ENCODE measurements at places on chromosomes 12 and 14.
A peak's percentile ranks its signal among the peaks of the same experiment; 100 is the strongest.

DNA sequence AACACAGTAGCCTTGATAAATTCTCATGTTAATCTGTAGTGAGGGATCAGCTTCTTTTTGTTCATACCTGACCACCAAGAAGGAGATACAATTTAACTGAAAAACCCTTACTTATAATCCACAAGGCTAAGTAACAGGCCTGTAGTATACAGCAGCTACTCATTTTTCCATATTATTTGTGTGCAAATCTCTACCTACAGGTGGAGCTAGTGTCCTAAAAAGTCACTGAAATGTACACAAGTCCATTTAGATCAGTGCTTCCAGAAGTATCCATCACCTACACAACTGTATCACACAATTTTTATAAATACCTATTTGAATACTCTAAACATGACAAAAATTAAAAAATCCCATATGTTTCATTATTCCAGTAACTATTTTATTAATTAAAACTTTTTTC lies 173.2 kb downstream of the SLC35F4 start:
- H3K36me3 ChIP-seq: no peaks in the 10 kb centered on the region
- no peak overlapping the region for H3K4me3 ChIP-seq
- H3K27ac ChIP-seq: no peak overlapping the region
- H3K4me1 ChIP-seq: no peaks in the 10 kb centered on the region

DNA sequence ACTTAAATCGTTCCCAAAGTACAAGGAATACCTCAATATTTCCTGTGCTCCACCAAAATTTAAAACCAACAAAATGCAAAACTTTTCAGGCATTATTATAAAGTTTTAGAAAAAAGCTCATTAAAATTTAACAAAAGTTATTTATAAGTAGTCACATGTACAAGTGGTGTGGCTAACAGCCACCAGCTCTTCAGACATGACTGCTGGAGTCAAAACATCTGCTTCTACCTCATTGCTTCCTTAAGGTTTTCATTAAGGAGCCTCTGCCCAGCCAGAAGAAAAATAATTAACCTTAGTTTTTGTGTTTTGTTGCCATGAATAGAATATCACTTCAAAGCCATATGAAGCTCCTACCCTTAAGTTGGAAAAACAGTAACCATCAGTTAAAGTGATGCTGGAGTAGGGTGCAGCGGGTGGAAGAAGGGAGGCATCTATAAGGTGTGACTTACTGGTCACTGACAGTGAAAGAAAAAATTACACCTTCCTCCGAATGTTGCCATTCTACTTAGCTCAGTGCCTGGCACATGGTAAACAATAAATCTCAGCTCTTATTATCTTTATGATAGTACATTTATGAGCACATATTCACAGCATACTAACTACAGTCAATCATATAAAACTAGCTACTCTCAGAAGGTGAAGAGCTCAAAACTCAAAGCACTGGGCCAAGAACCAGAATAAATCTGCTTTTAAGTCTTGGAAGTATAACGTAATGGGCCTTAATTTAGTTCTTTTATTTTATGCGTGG lies 57.7 kb downstream of the GALC start:
- H3K4me3 ChIP-seq: no peak overlapping the region
- no peak overlapping the region for H3K27ac ChIP-seq
- no peaks in the 10 kb centered on the region for H3K4me1 ChIP-seq
- H3K27me3 ChIP-seq: no peaks in the 10 kb centered on the region
- H3K36me3 ChIP-seq: peaks cover 7% of the 10 kb centered on the region
- DNase-seq: no peak

- H3K4me3 ChIP-seq: no peak overlapping the region
- H3K4me1 ChIP-seq: no peaks in the 10 kb centered on the region
- no peaks in the 10 kb centered on the region for H3K27me3 ChIP-seq
- no peak overlapping the region for H3K27ac ChIP-seq
Measured at GRCh38 chr14:49960453-49960852, 67.6 kb downstream of the ARF6 start.

- H3K27me3 ChIP-seq: peaks cover 65% of the 10 kb centered on the region
- peaks cover 8% of the 10 kb centered on the region for H3K4me1 ChIP-seq
- H3K4me3 ChIP-seq: no peak overlapping the region
Measured at GRCh38 chr12:54750-55535, 11.6 kb upstream of the IQSEC3 start.

DNA sequence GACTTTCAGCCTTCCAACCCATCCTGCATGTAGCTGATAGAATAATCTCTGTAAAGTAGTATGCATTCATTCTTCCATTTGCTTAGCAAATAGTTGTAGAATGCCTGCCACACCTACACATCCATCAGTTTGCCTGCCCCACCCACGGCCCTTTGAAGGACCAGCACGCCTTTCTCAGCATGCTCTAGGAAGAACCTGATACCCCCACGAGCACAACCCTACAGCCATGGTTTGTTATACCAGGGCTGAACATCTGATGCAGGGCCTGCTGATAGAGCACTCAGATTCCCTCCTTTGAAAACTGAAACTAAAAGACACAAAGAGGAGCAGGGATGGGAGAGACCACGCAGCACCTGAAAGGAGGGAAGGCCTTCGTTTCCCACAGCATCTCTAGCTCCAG lies 205.1 kb downstream of the ANO2 start:
- H3K36me3 ChIP-seq: no peaks in the 10 kb centered on the region
- no peaks in the 10 kb centered on the region for H3K27me3 ChIP-seq
- peak; percentile 58 for DNase-seq

- H3K27ac ChIP-seq: peak overlapping the region; percentile 32
- H3K36me3 ChIP-seq: no peaks in the 10 kb centered on the region
- H3K4me1 ChIP-seq: peaks cover 14% of the 10 kb centered on the region
- peaks cover 10% of the 10 kb centered on the region for H3K27me3 ChIP-seq
- DNase-seq: peak; percentile 92
Measured at GRCh38 chr12:48795550-48796455, 6.9 kb upstream of the ADCY6 start.

- no peak overlapping the region for H3K27ac ChIP-seq
- H3K4me1 ChIP-seq: peaks cover 6% of the 10 kb centered on the region
- H3K4me3 ChIP-seq: no peak overlapping the region
- H3K27me3 ChIP-seq: no peaks in the 10 kb centered on the region
Measured at GRCh38 chr14:90585106-90585505, 188.3 kb downstream of the CALM1 start.

DNA sequence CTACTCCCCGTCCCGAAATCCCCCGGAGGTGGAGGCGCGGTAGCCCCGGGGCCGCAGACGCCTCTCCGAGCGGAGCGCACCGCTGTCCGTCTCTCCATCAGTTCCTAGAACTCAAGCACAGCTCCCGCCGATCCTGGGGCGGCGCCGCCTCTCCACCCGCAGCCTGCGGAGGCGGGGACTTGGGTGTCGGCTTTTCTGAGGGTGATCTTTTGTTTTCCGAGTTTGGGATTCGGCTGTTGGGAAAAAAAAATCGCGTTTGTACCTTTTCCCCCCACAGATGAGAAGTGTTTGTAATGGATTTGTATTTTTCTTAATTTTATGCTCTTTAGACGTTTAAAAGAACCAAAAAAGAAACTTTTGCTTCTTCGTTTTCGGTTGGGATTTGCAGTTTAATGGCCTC lies 26.6 kb downstream of the LRCOL1 start:
- H3K27ac ChIP-seq: no peak overlapping the region
- no peaks in the 10 kb centered on the region for H3K27me3 ChIP-seq
- DNase-seq: peak; percentile 58
- no peak overlapping the region for H3K4me3 ChIP-seq
- H3K4me1 ChIP-seq: no peaks in the 10 kb centered on the region

DNA sequence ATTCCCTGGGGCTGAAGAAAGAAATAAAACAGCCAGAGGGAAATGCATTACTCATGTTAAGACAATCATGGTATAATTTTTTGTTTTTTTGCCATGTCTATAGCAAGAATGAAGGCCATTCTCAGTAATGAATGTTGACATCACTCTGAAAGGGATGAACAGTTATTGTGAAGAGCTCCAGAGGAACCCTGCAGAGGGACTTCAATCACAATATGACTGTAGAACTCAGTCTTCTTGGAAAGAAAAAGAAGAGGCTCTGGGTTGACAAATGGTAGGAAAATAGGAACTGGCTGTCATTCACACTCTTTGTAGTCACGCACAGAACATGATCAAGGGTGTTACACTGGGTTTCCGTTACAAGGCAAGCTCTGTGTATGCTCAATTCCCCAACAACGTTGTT lies 73.8 kb upstream of the DACT1 start:
- no peak overlapping the region for H3K4me3 ChIP-seq
- no peaks in the 10 kb centered on the region for H3K27me3 ChIP-seq
- no peak overlapping the region for H3K27ac ChIP-seq

GRCh38 chr14:52271538-52271937 lies 4.0 kb downstream of the PTGDR start:
- H3K4me1 ChIP-seq: peaks cover 28% of the 10 kb centered on the region
- no peak overlapping the region for H3K4me3 ChIP-seq
- no peak overlapping the region for H3K27ac ChIP-seq
- no peaks in the 10 kb centered on the region for H3K36me3 ChIP-seq
- peaks cover 12% of the 10 kb centered on the region for H3K27me3 ChIP-seq

DNA sequence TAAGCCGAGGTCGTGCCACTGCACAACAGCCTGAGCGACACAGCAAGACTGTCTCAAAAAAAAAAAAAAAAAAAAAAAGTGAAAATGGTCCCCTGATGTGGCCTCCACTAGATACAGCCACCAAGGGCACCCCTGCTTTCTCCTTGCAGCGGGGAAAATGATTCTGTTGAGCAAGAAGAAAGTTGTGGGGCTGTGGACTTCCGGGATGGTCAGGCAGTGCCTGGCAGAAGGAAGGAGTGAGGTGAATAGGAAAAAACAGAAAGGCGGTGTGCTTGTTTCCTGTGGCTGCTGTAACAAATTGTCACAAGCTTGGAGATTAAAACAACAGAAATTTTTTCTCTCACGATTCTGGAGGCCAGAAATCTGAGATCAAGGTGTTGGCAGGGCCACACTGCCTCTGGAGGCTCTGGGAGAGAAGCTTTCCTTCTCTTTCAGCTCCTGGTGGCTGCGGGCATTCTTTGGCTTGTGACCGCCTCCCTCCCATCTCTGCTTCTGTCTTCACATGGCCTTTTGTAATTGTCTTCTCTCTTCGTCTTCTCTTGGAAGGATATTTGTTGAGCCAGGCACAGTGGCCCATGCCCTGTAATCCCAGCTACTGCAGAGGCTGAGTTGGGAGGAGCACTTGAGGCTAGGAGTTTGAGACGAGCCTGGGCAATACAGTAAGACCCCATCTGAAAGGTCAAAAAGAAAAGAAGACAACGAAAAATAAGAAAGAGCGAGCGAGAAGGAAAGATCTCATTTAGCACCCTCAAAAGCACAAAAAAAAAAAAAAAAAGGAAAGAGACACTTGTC lies 116.6 kb upstream of the MED13L start:
- H3K4me3 ChIP-seq: no peak overlapping the region
- no peaks in the 10 kb centered on the region for H3K4me1 ChIP-seq
- no peaks in the 10 kb centered on the region for H3K36me3 ChIP-seq
- no peak for DNase-seq
- H3K27me3 ChIP-seq: no peaks in the 10 kb centered on the region

GRCh38 chr12:66735275-66735674 lies 56.4 kb upstream of the GRIP1 start:
- no peak overlapping the region for H3K27ac ChIP-seq
- DNase-seq: no peak
- H3K4me1 ChIP-seq: no peaks in the 10 kb centered on the region
- no peaks in the 10 kb centered on the region for H3K36me3 ChIP-seq

DNA sequence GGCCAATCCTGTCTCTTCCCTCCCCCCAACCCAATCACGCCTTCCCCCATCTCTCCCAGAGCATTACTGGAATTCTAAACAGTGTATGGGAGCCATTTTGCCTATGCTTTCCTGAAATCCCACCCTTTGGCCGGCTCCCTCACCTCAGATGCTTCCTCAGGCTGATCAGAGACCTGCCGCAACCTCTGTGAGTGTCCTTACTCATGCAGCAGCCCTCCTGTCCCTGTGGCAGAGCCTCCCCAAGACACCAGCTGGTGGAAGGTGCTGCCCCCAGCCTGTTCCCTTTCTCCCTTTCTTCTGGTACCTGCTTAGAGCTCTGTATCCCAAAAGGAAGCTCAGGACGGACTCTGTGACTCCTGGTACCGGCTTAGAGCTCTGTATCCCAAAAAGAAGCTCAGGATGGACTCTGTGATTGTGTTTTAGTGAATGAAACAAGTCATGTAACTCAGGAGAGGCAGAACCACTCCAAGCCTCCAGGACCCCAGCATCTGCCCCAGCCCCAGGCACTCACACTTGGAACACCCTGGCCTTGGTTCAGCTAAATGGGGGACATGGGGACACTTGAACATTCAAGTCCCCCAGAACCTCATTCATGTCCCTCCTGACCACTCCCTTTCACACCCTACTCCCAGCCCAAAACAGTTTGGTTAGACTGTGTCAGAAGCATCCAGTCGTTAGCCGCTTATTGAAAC lies 29.3 kb upstream of the RIN3 start:
- no peak for DNase-seq
- H3K4me3 ChIP-seq: no peak overlapping the region
- peaks cover 30% of the 10 kb centered on the region for H3K4me1 ChIP-seq
- no peaks in the 10 kb centered on the region for H3K36me3 ChIP-seq
- H3K27ac ChIP-seq: no peak overlapping the region

DNA sequence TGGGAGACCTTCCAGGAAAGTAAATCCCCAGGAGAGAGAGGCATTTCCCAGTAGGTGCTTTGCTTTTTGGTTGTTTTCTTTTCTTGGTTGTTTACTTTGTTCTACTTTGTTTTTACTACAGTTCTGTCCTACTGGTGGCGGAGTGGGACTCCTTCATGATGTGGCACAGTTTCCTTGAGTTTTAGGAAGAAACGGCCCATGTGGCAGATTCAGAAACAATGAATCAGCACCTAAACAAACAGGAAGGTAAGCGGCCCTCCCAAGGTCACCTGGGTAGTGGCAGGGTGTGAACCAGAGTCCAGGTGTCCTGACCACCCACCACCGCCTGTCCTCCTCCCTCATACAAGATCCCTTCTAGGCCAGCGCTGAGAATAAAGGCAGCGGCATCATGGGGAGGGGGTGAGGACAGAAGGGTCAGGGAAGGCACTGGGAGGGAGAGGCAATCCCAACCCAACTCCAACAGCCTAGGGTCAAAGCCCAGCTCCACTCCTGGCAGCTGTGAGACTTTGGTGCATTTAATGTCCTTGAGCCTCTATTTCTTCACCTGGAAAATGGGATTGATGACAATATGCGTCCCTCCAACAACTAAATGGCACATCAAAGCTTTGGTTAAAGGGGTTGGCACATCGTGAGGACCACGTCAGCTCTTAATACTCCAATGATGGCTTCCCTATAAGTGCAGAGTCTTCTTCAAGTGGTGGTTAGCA lies 111.5 kb upstream of the BCL2L14 start:
- H3K4me3 ChIP-seq: no peak overlapping the region
- peaks cover 7% of the 10 kb centered on the region for H3K4me1 ChIP-seq
- no peak for DNase-seq
- H3K27ac ChIP-seq: no peak overlapping the region
